ENCODE measurements at places on chromosomes 4 and X.

GRCh38 chrX:7139202-7140081 lies 8.1 kb upstream of the STS start:
- no peak for DNase-seq

- DNase-seq, result no peak
Observed at GRCh38 chrX:84118769-84119168, 69.2 kb downstream of the RPS6KA6 start.

DNA sequence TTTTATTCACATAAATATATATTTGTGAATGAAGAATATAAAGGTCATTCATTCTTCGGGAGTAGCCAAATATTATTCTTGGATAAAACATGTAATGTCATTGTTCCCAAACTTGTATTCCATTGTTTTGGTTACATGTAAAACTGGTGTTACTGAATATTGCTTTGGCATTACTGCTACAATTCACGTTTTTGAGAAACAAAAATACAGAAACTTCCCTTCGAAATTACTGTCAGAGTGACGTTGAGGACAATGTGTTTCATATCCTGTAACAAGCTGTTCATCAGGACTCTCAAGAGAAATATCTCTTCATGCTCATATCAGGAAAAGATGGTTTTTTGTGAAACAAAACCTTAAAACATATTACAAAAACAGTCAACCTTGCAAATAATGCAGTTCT lies 258.9 kb upstream of the DDX53 start:
- no peak for DNase-seq

GRCh38 chrX:110318664-110318968 lies 731 bp upstream of the AMMECR1 start:
- no peak for DNase-seq

GRCh38 chrX:10135561-10136399 lies 21.0 kb upstream of the CLCN4 start:
- no peak for DNase-seq

- DNase-seq, result no peak
Observed at GRCh38 chr4:86181585-86181984, 178.3 kb downstream of the MAPK10 start.

GRCh38 chrX:153897899-153898298 lies 6.6 kb upstream of the AVPR2 start:
- no peak for DNase-seq

- DNase-seq, result no peak
Observed at GRCh38 chr4:89837993-89838390, 1.0 kb upstream of the SNCA start.

DNA sequence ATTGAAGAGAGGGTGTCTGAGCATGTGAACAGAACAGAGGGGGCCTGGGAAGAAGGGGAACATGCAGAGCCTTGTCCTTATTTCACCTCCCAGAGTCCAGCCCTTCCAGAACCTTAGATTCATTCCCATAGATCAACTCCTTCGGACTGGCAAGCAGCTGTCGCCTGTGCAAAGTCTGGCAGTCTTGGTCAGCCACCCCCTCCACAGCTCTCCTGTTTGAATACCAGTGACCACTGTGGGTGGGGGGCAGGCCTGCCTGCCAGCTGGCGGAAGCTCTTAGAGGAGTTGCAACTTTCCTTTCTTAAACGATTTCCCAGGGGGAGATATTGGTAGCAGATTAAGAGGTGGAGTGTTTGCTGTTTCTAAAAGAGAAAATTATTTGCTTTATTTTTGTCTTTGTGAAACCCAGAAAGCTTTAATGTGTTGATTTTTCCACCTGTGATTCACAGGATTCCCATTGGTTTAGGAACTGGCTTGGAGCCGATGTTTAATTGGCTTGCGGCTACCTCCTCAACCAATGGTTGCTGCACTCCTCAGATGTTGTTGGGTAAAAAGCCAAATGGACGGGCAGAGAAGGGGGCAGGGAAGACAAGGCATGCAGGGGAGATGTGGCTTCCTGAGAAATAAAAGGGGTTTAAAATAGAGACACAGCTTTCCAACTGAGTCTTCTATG lies 62.2 kb upstream of the PRPS1 start:
- no peak for DNase-seq

- DNase-seq, result no peak
Observed at GRCh38 chr4:14257903-14258302, 630.4 kb upstream of the BOD1L1 start.

DNA sequence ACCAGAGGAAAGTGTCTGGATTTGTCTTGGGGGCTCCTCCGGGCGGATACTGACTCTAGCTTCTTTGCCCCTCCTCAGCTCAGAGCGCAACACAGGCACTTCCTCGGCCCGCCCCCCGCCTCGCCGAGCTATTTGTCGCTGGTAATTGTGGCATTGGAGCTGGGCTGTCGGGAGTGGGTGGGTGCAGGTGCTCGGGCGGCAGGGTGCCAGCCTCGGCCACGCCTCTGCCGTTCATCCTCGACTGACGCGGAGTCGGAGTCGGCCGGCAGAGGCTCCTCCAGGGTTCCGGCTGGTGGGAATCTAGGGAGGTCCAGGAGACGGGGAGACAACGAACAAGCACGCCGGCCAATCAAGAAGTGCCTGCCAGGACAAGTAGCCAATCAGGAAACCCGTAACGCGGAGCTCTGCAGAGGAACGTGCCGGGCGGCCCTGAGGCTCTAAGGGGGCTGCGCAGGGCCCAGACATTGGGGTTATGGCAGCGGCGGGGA lies 3.9 kb upstream of the SYN1 start:
- DNase-seq, result peak; percentile 28

GRCh38 chr4:128060121-128060698 lies 902 bp upstream of the LARP1B start:
- DNase-seq, result no peak

- no peak for DNase-seq
Observed at GRCh38 chr4:32133734-32134133, 1413.6 kb downstream of the PCDH7 start.

DNA sequence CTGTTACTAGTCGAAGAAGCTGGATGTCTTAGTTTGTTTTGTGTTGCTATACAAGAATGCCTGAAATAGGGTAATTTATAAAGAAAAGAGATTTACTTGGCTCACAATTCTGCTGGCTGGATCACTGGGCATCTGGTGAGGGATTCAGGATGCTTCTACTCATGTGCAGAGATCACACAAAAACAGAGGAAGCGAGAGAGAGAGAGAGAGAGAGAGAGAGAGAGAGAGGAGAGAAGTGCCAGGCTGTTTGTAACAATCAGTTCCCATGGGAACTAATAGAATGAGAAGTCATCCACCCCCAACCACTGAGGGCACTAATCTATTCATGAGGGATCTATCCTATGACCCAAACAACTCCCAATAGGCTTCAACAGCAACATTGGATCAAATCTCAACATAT lies 66.2 kb upstream of the FAM9A start:
- DNase-seq, result no peak

DNA sequence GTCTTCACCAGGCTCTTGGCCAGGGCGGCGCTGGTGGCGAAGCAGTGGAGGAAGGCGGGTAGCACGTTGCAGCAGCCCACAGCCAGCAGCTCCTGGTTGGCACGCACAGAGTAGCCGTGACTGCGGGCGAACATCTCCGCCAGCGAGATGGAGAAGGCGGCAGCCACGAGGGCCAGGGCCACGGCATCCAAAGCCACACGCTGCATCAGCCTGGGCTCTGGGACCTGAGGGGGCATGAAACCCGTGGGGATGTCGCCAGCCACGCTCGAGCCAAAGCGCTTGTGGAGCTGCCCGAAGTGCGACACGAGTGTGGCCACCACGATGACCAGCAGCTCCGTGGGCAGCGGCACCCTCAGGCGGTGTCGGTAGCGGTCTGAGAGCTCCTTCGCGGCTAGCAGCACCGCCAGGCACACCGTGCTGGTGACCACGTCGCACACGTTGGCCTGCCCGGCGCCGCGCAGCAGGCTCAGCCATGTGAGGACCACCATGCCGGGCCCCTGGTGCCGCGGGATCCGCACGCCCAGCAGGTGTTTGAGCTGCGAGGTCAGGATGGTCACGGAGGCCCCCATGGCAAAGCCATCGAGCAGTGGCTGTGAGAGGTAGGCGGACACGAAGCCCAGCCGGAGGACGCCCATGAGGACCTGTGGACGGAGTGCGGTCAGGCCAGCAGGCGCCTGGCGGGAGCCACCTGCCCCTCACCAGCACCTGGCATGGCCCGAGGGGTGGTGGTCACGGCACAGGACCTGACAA lies 3.1 kb downstream of the IDUA start:
- no peak for DNase-seq

Measured in AG09319 (cell line).